ENCODE measurements at places on chromosomes 2 and 18.

DNA sequence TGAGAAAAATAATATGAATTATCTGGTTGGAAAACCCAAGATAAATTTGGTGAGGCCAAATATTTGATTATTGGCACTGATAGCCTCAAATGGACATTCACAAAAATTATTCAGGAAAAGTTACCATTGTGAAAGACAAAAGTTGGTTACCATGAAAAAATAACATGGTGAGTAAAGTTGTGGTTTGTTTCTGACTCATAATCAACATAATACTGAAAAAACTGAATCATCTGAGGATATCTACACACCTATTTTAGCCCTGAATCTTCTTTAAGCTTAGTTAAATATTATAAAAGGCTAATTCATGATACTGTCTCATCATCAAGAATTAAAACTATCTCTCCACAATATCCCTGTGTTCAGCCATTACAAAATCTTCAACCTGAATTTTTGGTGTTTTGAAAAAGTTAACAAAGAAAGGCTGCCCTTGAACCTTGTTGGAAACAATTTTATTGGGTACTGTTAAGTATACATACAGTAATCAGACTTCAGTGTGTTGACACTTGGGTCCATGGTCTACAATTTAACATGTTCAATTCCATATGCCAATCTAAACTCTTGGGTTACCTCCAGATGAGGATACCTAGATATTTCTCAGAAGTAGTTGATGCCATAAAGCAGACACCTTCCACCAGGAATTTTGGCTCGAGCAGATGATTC, 607.5 kb upstream of the SLC39A10 start:
- DNase-seq: no peak

DNA sequence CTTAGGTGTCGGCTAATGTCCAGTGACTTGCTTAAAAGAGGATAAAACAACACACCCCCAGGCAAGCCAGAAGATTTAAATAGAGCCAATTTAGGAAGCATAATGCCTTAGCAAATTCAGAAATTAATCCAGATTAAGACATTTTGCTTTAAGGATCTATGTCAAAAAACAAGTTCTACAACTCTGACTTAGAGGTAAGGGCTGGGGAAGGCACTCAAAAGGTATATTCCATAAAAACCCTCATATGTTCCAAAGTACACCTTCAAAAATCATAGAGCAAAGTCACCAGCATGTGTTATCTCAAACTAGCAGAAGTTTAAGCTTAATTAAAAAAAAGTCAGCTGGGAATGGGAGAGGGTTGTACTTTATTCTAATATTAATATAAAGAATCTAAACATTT, 206.4 kb downstream of the NOL4 start:
- no peak for DNase-seq

DNA sequence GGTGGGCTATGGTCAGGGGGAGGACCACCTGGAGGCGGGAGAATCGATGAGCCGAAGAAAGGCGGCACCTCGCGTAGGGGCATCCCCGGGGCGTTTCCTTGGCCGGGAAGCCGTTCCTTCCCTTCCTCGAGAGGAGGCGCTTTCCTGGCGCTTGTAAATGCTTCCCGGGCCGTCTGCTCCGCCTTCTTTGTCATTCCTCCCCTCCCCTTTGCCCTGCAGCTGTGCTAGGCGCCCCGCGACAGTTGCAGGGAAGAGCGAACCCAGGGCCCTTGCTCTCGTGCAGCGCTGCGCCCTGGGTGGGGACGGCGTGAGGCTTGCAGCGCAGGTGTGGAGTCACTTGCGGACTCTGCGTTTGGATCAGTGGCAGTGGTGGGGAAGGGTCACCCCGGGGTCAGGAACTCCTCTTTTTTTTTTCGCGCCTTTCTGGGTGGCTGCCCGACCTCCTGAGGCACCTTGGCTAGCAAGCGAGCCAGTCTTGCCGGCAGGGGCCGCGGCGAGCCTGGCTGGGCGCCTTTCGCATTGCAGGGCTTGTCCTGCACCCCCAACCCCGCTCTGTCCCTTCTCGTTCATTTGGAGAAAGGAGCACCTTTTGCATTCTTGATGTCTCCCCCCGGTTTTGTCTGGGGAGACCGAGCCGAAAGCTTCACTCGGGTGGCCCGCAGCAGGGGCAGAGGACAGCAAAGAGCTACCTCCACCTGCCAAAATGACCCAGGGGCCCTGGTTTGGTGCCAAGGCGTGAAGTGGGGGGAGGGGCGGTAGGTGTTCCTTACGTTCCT, 858 bp downstream of the KCNS3 start:
- DNase-seq: peak; percentile 89

- DNase-seq: no peak
These were observed 29.5 kb downstream of the GALNT14 start for GRCh38 chr2:31108561-31109286.

DNA sequence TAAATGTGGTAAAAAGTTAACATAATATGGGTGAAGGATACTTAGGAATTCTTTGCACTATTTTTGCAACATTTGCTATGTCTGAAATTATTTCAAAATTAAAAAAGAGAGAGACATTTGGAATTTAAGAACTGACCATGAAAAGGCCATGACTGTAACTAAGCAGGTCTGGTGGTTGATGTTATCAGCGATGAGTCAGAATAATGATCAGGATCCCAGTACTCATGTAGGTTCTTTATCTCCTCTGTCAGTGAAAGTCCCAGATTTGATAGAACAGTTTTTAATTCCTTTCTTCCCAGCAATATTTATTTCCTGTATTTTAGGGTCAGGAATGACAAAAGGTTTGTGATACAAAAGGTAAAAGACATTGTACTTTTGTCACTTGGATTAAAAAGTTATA, 242.4 kb upstream of the ZNF521 start:
- DNase-seq: no peak
